ENCODE measurements at places on chromosomes 4 and X. TPM values are rescaled to one million over a fixed set of nuclear protein-coding genes. Genes with fewer than 3 reads are reported as not detected.

DNA sequence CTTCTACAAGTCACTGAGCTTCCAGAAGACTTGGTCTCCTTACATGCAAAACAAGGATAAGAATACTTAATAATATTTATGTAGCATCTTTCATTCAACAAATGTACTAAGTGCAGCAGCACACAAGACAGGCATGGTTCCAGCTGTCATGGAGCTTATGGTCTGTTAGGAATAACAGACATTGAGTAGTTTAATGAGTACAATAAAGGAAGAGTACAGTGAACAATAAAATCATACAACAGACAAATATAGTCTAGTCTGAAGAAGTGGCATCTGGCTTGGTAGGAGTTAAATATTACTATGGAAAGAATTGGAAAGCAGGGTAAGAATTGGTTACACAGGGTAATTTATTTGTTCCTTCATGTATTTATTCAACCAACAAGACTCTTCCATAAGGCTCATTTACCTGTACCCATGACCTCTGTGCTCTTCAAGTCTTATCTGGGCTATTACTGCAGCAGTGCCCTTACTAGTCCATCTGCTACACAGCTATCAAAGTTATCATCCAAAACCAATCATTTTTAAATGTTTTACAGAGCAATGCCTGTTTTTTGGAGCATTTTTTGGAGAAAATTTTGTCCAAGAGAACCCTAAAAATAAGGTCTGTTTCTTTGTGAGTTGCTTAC lies 101.1 kb upstream of the RPL34 start:
- DNase-seq: no peak

Gene CT45A3
- total RNA-seq: not detected

DNA sequence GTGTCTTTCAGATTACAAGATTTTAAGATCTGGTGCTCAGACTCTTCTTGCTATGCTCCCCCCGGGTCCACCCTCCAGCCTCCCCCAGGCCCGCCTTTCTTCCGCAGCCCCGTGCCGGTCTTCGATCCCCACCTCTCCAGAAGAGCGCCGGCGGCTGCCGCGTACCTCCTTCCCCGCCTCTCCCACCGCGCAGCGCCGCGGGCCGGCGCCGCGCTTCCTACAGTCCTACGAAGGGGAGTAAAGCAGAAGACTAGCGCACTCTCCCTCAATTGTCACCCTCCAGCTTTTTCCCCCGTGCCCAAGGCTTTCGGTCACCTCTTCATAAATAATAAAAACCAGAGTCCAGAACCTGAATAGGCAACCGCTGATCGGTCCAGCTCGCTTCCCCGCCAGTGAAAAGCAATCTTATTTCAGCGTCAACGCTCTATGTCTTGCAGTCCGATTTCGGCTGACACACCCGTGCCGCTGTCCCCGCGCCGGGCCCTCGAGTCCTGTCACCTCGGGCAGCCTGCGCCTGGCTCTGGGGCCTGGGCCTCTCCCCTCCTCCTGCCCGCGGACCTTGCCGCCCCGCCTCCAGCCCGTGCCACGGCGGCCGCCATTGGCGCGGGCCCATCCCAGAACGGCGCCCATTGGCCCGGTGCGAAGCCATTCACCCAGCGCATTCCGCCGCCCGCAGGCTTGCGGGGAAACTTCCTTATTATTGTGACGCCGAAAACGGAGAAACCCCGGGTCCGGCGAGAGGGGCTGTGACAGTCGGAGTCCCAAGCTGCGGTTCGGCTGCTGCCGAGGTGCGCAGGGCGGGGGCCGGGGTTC lies at the start of gene HERC3:
Gene HERC3, plus strand, starts transcription at position 694 of the 813 bp plus-strand sequence. CDS start 13,344 bp downstream, outside the sequence.
- DNase-seq: peak; percentile 86

GRCh38 chr4:48481581-48481980 lies 1.6 kb upstream of the SLC10A4 start:
- no peak for DNase-seq

Gene MAML3
- 12.1 TPM for total RNA-seq

- peak; percentile 45 for DNase-seq
Observed at GRCh38 chr4:40630335-40631021, 814 bp upstream of the RBM47 start.

Gene PABPC5
- total RNA-seq: not detected

Gene MAGEC2
- total RNA-seq: not detected

Measured in Caco-2 (cell line).